ENCODE measurements at places on chromosomes 12 and 14. TPM values are rescaled to one million over a fixed set of nuclear protein-coding genes. Genes with fewer than 3 reads are reported as not detected.

Gene APOF
- not detected for total RNA-seq

Gene ABCC9
- not detected for total RNA-seq

Gene SPTB
- total RNA-seq = not detected

Gene PRPF39
- 34.2 TPM for total RNA-seq

Gene BCL2L14
- total RNA-seq = 5.5 TPM

Gene TAC3
- total RNA-seq = not detected

Gene GNG2
- total RNA-seq = not detected

Gene KCNC2
- not detected for total RNA-seq

Gene CDK2
- total RNA-seq = 76.4 TPM

Gene KRR1
- total RNA-seq = 110 TPM

Gene KCNK10
- not detected for total RNA-seq

Gene MUCL1
- total RNA-seq = not detected

Gene PRPH
- total RNA-seq = not detected

Gene AICDA
- not detected for total RNA-seq

Gene L3HYPDH
- total RNA-seq = 28.4 TPM

Gene E2F7
- total RNA-seq = 31.2 TPM
